ENCODE measurements at places on chromosomes 4 and X. TPM values are rescaled to one million over a fixed set of nuclear protein-coding genes. Genes with fewer than 3 reads are reported as not detected.

Gene TMEM31
- total RNA-seq = not detected

Gene HTN1
- not detected for total RNA-seq

Gene ZAR1
- not detected for total RNA-seq

Gene DSPP
- not detected for total RNA-seq

Gene CLDN2
- not detected for total RNA-seq

Gene CHRNA9
- not detected for total RNA-seq

Gene ARMCX5
- 16.4 TPM for total RNA-seq

Gene DCUN1D4
- 65.4 TPM for total RNA-seq

Gene SPANXA2
- total RNA-seq = not detected

Gene COX7B2
- total RNA-seq = not detected

Gene ABRAXAS1
- total RNA-seq = 17.8 TPM

Gene SLC6A14
- total RNA-seq = not detected

Gene SLC10A6
- 0.20 TPM for total RNA-seq

Gene SYTL5
- total RNA-seq = 2.2 TPM

Gene CLDN22
- total RNA-seq = under 0.01 TPM

Gene SPIN2A
- 0.53 TPM for total RNA-seq

Gene ZMAT1
- 1.1 TPM for total RNA-seq

Gene FGB
- not detected for total RNA-seq

Gene EXOC1
- 62.1 TPM for total RNA-seq

Gene PPEF2
- not detected for total RNA-seq
